ENCODE measurements at places on chromosomes 6 and 20.

- no peak for DNase-seq
Observed at GRCh38 chr20:31446084-31446819, 5.8 kb downstream of the DEFB123 start.

DNA sequence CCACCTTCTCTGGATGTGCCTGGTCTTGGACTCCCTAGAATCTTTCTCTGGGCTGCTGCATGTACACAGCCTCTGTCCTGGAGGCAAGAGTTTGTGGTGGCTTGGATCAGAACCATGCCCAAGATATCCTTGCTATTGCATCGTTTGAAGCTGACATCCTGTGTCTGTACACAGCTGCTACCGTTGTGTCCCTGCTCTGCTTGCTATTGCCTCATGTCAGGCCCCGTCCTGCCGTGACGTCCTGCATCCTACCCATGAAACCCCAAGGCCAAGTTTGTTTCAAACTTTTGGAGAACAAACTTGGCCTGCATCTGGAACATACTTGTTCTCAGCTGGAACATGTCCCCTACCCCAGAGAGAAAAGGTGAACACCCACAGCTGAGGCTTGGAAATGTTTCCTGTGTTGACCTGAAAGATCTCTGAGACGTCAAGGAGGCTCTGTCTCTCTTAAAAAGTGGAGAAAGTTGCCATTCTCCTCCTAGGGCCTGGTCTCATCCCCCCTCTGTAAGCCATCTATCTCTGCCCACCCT lies 78.1 kb downstream of the HFE start:
- no peak for DNase-seq

- DNase-seq = no peak
Observed at GRCh38 chr20:19522071-19522801, 235.8 kb upstream of the RIN2 start.

DNA sequence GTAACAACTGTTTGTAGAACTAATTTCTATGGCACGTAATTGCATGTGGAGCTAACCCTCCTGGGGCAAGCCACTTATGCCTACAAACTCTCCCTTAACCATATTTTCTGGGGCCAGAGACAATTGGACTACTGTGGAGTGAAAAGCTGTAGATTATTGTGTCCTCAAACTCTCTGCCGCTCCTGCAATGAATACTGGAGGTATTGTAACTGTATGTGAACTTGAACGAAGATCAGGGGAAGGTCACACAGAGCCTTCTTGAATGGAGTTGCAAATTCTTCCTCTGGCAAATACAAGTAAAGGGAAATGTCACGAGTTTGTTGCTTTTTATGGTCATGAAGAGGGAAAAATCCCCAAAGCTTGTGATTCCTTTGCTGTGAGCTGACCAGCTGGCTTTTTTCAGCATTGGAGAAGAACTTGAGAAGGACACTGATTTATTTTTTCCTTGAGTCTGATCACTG lies 18.2 kb downstream of the AKAP12 start:
- no peak for DNase-seq

- DNase-seq = no peak
Observed at GRCh38 chr20:20734475-20734948, 22.1 kb upstream of the RALGAPA2 start.

- no peak for DNase-seq
Observed at GRCh38 chr6:73308712-73309534, 45.2 kb downstream of the DPPA5 start.

GRCh38 chr6:104640150-104640700 lies 219.5 kb downstream of the HACE1 start:
- DNase-seq = no peak

DNA sequence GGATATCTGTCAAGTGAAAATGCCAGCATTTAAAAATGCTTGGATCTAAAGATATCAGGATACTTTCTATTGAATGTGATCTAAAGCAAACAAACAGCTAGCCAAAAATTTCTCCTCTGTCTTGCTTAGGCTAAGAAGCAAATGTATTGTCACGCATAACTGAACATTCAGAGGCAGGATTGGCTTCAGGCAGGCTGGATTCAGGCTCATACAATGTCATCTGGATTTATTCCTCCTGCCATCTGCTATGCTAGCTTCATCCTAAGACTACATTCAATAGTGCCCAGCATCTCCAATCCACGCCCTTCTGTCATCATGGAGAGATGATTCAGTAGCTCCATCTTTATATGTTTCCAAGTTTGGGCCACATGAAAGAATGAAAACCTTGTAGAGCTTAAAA lies 27.1 kb downstream of the PFDN4 start:
- DNase-seq = no peak

GRCh38 chr6:36625158-36625919 lies 31.2 kb downstream of the SRSF3 start:
- no peak for DNase-seq

DNA sequence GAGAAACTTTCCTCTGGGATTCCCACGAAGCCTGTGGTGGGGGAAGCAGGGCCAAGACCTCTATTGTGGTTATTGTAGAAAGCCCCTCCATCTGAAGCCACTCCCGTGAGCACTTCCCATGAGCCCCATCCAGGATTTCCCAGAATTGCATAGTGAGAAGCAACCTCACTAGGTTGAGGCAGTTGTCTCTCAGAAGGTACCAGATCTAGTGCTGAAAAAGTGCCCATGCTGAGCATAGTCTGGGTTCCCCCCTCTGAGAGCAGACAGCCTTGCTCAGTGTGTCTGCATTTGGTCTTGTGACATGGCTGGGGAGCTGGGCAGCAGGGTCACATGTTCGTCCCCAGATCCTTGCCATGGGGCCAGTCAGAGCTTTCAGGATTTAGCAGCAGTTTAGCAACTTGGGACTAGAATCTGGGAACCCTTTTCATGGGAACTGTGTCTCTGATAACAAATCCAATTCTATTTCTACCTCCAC lies 38.6 kb downstream of the SLC9A8 start:
- no peak for DNase-seq

GRCh38 chr6:135743476-135743875 lies 108.0 kb upstream of the PDE7B start:
- DNase-seq = no peak

DNA sequence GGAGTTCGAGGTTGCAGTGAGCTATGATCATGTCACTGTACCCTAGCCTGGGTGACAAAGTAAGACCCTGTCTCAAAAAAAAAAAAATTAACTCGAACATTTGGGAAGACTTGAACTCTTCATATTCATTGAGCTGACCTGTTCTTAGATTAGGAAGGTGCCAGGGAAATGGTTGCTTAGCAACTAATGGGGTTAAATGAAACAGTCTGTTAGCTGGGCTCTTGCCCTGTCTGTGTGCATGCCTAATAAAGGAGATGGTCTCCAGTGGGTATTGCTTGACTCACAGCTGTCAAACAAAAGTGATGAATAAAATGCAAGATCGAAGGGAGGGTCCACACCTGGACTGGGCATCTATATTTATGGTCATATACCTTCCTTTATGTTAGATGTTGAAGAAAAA lies 101.8 kb downstream of the KLHL32 start:
- DNase-seq = no peak

DNA sequence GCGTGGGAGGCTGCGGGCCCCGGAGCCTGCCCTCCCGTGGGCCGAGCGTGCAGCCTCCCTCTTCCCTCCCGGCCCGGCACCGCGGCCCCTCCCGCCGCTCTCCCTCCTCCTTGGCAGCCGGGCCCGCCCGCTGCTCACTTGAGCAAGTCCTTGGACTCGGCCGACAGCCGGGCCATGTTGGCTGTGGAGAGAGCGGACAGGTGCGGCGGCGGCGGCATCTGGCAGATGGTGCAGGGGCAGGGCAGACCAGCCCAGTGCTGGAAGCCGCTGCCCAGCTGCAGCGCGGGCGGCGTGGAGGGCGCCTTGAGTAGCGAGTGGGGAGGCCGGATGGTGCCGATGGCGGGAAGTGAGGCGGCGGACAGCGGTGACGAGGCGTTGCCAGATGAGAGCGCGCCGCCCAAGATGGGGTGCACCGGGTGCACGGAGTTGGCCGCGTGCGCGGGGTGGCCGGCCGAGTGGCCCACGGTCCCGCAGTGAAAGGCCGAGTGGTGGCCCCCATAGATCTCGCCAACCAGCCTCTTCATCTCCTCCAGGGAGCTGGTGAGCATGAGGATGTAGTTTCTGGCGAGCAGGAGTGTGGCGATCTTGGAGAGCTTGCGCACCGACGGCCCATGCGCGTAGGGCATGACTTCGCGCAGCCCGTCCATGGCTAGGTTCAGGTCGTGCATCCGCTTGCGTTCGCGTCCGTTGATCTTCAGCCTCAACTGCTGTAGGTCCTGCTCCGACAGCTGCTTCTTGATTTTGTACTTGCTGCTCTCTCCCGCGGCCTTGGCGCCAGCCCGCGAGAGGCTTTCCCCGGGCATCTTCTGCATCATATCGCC lies 766 bp downstream of the OLIG3 start:
- DNase-seq = no peak

DNA sequence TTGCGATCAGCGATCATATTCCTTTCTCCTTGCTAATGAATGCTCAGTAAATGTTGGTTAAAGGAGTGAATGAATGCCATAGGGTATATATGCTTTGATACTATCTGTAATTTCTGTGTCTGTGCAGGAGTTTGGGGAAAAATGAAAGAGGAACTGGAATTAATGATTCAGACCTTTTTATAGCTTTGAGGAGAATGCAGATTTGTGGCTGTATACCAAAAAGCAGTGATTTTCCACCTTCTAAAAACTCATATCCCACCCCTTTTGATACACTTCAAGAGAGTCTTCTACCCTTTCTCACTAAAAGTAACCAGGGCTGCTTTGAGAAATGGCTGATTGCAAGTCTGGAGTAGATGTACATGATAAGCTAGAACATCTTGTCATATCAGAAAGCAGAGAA lies 26.6 kb upstream of the SUMO4 start:
- DNase-seq = no peak

- no peak for DNase-seq
Observed at GRCh38 chr6:22194188-22194921, 102.5 kb downstream of the PRL start.

DNA sequence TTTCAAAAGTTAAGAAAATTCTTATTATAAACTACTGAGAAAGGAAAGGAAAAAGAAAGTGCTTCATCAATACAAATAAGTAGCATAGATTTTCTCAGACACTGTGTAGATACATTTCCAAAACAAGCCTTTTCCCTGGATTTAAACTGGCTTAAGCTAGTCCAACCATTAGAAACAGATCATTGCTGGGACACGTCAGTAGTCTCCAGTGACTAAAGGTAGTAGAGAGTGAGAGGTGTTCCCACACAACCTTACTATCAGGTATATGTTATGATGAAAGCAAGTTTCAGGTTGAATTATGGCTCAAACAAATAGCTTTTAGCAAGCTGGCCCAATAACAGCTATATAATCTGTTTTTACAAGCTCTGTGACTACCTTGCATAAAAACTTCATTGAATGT lies 47.3 kb upstream of the SLC2A12 start:
- no peak for DNase-seq

- no peak for DNase-seq
Observed at GRCh38 chr6:152943260-152943897, 39.5 kb downstream of the FBXO5 start.

DNA sequence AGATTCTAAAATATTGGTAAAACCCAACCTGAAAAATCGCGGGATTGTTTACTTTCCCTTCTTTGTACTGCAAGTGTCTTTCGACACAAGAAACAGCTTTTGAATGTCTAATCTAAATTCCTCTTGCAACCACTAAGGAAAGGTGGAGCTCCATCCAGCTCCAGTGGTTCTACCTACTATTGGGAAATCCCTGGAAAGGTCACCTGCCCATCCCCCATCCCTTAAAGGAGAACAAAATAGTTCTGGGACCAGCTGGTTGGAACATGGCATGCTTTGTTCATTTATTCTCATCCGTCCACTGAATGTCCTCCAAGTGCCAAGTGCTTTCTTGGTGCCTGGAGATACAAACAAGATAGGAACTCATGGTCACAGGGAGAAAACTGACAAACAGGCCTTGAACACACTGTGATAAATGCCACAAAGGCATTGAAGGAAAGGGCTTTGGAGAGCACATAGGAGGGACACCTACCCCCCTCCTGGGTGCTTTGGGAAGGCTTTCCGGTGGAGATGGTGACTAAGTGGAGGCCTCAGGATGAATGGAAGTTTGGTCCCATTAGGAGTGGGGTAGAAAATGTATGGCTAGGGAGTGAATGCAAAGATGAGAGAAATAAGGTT lies 2.3 kb upstream of the CITED2 start:
- DNase-seq = no peak

DNA sequence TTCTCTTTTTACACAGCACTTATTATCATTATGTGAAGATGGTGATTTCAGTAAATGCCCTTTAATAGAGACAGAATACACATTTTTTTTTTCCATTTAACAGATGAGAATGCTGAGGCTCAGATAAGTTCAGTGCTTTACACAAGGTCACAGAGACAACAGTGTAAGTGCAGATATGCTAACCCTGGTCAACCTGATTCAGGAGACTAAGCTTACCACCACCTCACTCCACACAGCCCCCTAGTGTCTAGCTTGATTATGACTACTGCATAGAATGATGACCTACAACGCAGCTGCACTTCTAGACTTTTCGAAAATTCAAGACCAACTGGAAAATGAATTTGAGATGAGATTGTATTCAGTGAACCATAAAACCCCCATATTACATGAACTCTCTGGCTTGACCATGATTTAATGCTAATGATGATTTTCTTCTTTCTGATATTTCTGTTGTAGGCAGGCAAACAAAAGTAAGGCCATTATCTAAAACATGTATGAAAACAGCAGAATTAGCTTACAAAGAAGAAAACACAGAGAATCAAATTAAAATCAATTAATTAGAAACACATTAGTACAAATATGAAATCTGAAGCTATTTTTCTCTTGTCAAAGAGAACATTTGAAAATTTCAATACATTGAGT lies 212.1 kb upstream of the PHACTR1 start:
- no peak for DNase-seq

DNA sequence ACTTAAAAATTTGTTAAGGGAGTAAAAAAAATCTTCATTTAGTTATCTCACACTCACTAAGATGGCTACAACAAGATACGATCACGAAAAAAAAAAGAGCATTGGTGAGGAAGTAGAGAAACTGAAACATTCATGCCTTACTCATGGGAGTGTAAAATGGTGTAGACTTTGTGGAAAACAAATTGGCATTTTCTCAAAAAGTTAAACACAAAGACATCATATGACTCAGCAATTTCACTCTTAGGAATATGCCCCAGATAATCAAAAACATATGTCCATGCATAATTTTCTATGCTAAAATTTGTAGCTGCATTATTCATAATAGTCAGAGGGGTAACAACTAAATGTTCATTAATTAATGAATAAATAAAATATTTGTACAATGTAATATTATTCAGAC lies 120.9 kb upstream of the IRAK1BP1 start:
- no peak for DNase-seq

- no peak for DNase-seq
Observed at GRCh38 chr6:45951321-45952167, 64.1 kb downstream of the CLIC5 start.

GRCh38 chr6:79425589-79426311 lies 111.5 kb downstream of the LCA5 start:
- no peak for DNase-seq

- DNase-seq = no peak
Observed at GRCh38 chr6:69802995-69803394, 6.2 kb upstream of the LMBRD1 start.
